ENCODE measurements at places on chromosomes 3 and 15.

DNA sequence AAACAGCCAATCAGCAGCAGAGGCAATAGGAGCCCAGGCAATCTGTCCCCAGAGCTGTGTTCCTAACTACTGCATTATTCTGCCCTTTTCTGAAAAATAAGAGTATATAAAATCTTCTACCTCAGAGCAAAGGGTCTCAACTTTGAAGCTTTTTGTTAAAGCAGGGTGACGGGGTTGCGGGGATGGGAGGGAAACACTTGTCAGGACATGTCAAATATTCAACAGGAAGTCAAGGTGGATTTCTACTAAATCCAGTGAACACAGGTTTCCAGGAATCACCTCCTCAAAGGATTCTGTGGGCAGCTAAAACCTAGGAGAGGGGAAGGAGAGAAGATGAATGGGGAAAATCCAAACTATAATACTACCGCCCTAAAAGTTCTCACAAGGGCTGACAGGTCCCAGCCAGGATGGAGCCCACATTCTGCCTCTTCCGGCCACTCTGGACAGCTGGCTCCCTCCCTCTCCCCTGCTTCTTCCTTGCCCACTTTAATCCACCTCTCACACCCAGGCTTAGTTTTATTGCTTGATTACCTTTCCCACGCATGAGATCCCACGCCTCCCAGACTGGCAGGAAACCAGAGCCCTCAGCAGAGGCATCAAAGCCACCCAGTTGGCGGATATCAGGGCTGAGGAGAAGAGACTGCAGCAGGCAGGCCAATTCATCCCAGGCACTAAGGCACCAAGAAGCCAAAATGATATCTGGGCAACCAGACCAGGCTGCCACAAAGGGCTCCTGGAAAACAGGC lies 77.2 kb downstream of the OSBPL10 start:
- no peak for DNase-seq

DNA sequence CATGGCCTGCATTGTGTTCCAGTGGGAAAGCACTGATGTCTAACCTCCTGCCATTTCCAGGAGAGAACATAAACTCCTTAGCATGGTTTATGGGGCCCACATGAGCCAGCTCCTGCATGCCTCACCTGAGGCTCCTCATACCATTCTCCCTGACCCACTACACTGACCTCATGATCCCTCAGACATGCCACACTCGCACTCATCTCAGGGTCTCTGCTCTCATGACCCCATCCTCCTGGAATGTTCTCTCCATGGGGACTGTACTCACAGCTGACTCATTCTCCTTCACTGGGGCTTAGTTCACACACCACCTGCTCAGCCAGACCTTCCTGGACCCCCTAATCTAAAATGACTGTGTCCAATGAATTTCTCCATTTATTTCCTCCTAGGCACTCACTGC lies 4.0 kb upstream of the LMCD1 start:
- DNase-seq: no peak

- no peak for DNase-seq
Observed at GRCh38 chr15:32747921-32748342, 30.1 kb downstream of the GREM1 start.

GRCh38 chr3:1677576-1678156 lies 421.0 kb upstream of the CNTN4 start:
- DNase-seq: no peak

- no peak for DNase-seq
Observed at GRCh38 chr15:41501191-41501917, 7.7 kb downstream of the ITPKA start.

DNA sequence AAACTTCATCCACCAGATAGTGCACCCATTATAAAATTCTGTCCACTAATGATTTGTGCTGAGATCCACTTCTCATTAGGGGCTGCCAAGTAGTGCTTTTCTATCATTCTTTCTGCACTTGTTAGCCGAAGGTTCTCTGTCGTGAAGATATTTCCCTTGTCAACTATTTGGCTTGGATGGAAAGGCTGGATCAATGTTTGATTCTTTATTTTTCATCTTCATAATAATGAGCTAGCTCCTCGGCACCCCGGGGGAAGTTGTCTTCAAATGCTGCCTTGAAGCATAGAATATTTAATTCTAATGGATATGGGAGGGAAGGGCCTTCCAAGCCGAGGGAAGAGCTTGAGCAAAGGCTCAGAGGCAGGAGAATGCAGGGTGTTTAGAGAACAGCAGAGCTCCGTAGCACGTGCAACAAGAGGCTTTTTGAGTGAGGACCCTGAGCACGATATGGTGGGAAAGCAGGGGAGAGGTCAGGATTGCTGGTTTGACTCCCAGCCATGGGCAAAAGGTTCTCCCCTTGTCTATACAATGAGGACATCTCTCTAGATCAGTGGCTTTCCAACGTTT lies 16.3 kb upstream of the MUC20 start:
- no peak for DNase-seq

DNA sequence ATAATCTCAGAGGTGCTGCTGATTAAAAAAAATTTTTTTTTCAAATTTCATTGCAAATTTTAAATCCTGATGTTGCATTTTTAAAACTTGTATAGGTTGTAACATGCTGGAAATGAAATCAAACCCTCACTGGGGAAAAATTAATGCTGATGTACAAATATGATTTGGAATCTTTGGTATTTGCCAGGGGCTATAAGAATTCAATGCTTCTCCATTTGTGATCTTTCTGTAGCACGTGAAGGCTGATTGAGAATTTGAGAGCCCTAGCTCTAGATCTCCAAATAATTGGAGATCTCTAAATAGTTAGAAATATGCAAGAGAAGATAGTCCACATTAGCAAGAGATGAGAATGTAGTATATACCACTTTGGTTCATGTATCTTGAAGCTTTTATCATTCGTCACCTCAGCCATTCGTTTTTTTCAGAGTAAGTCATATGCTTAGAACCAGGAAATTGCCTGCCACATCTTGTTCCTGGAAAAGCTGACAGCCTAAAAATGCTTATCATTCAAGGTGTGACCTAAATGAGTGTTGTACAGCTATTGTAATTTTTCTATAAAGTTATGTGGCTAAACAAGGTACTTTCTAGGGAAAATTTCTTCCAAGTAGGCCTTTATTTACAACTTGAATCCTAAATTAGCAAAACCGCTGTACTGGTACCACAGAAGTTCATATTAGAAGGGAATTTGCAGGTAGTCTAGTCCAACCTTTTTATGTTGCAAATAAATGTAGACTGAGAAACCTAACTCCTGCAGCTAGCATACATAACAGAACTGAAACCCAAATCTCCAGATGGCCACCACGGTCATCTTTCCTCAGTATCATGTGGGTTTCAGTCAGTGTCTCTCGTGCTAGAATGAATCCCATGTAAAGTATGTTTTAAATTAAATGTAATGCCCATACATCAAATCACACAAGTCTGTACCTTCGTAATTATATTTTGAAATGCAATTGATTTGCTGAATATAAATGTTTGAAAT lies 48.5 kb downstream of the FNDC3B start:
- no peak for DNase-seq

DNA sequence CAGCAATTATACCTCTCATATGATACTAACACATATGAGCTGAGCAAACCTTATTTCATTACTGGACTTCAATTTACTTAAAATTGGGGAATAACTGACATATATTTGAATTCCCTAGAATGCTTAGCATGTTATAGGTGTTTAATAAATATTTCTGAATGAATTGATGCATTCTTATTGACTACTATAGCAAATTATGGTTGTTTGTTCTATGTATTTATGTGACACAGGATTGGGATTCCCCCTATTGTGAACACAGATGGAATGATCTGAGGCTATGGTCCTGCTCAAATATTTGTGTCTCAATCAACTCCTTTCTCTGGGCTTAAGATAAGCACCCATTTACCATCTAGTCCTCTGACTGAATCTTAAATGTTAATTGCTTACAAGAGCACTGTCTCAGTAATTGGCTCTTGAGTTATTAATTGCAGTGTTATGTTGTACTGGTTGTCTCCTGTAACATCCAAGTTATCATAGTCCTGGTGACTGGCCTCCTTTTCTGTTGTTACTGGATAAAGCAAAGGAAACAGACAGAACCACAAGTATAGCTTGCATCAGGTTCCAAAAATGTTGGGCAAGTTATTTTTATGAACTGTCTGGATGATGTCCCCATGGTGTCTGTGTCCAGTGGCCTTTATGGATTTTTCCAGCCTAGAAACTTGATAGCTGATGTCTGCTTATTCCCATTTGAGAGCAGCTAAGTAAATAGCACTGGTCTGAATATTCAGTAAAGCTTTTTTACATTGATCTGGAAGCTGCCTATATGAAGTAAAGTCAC lies 2.3 kb upstream of the UACA start:
- peak; percentile 61 for DNase-seq

- DNase-seq: no peak
Observed at GRCh38 chr3:71294919-71295318, 288.6 kb downstream of the FOXP1 start.

DNA sequence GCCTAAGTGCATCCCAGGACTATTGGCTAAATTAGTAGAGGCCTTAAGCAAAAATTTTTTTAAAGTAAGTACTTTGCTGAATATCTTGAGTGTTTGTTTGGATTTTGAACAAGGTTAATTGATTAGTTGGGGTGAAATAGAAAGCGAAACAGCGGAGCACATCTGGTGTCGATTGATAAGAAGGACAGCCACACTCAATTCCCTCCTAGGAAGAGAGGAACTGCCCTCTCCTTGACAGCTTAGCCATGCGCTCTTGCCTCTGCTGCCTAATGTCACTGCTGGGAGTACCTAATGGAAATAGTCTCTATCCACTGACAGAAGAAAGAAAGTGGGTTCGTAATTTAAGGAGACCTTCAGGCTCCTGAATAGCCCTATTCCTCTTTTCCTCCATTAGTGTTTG lies 943.6 kb downstream of the DIPK2A start:
- DNase-seq: no peak

All from GM04504 (cell line).